ENCODE measurements at places on chromosomes 11 and 22. TPM values are rescaled to one million over a fixed set of nuclear protein-coding genes. Genes with fewer than 3 reads are reported as not detected.

GRCh38 chr22:40511604-40512003 is 124.9 kb downstream of the MRTFA start:
- DNase-seq: peak; percentile 47

The APOL4 gene
- 5.1 TPM for total RNA-seq

DNA sequence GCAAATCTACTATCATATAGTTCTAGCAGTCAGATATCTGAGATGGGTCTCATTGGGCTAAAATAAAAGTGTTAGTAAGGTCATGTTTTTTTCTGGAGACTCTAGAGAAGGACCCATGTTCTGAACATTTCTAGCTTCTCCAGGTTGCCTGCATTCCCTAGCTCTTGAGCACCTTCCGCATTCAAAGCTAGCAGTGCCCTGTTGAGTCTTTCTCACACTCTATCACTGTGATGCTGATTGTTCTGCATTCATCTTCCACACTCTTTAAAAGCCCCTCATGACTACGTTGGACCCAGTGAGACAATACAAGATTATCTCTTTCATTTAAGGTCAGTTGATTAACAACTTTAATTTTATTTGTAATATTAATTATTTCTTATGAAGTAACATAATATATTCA is 433.3 kb upstream of the CHORDC1 start:
- no peak for DNase-seq

The BACE1 gene
- total RNA-seq: 23.5 TPM

DNA sequence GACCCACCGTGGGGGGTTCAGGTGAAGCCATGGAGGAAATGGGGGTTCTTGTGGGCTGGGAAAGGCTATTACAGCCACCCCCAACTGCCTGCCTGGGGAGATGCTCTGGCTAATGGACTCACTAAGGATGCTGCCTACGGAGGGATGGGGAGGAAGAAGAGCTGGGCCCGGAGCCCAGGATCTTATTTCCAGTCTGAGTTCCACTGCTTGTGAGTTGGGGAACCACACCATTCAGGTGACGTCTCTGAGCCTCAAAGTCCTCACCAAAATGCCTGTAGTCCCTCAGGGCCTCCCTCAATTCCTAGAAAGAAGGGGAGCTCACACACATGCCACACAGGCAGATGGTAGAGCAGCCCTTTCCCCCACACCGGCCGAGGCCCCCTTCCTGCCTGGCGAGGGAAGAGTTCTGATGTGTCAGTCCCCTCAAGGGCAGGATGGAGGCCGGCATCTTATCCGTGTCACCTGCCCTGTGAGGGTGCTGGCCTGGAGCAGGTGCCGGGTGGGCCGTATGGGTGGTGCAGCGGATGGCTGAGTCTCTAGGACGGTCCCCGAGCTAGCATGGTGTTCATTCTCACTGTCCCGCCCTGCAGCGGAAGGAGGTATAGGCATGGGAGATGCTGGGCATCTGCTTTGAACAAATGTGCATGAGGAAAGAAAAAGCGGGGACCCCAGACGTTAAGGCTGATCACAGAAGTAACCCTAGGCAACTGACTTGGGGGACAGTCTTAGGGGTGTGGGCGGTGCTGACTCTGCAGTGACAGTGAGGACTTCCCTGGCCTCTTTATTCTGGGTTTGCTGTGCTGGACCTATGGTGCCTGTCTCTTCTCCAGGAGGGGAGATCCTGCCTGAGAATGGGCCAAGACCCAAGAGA is 15.7 kb downstream of the MRGPRF start:
- no peak for DNase-seq

DNA sequence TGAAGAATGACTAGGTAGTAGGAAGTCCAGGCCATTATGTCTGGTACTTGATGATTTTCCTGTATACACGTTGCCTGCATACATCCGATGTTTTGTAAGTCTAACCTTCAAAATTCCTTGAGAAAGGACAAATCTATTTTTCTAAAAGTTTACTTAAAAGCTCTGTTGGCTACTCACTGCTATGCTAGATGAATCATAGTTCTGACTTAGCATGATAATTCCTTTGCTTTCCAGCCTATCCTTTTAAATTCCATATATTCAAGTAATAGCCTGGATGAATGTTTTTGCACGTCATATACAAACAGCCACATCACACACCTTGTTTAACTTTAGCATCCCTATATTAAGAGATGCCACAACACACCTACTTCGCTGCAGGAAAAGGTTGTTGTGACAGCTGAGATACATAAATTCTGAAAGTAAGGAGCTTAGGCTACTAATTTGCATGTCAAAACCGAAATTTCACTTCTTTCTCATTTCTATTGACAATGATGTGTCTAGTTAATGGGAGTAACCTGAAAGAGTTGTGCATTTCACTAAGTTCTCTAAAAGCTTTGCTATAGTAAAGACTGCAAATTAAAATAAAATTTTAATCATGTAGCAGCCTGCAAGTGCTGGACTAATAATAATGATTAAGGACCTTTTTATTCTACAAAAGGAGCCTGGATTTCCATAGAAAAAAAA is 1116.4 kb downstream of the JRKL start:
- DNase-seq: no peak

DNA sequence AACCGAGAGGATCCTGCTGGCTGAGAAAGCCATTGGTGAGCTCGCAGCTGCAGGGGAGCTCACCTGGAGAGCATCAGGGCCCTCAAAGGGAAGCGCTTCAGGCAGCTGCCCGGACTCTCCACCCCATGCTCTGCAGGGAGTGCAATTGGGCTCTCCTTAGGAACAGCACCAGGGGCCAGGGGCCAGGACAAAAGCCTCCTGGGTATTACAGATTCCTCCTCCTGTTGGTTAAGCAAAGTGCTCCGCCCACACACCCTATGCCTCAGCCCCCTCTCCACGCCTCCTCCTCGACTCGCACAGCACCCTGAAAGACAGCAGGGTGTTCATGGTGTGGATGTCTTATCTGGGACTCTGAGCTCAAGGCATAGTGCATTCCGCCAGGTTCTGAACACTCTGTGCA is 139.9 kb downstream of the SHANK2 start:
- DNase-seq: no peak

DNA sequence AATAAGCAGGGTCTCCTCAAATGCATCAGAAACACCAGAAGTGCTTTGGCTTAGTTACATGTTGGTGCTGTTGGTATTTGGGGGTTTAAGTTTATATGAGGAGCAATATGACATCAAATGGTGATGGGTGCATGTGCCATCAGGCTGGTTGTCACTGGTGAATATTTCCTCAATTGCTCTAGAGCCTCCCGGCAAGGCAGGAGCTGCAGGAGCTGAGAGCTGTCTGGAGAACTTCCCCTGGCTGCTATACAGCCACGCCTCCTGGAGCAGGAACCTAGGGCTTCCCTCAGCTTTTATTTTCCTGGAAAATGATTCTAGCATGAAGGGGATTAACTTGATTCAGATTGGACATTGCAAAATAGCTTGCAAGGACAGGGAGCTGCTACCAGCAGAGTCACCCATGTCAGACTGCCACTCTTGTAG is 15.8 kb downstream of the IGLL5 start:
- DNase-seq: no peak

GRCh38 chr22:34972191-34972897 is 93.6 kb upstream of the ISX start:
- no peak for DNase-seq

DNA sequence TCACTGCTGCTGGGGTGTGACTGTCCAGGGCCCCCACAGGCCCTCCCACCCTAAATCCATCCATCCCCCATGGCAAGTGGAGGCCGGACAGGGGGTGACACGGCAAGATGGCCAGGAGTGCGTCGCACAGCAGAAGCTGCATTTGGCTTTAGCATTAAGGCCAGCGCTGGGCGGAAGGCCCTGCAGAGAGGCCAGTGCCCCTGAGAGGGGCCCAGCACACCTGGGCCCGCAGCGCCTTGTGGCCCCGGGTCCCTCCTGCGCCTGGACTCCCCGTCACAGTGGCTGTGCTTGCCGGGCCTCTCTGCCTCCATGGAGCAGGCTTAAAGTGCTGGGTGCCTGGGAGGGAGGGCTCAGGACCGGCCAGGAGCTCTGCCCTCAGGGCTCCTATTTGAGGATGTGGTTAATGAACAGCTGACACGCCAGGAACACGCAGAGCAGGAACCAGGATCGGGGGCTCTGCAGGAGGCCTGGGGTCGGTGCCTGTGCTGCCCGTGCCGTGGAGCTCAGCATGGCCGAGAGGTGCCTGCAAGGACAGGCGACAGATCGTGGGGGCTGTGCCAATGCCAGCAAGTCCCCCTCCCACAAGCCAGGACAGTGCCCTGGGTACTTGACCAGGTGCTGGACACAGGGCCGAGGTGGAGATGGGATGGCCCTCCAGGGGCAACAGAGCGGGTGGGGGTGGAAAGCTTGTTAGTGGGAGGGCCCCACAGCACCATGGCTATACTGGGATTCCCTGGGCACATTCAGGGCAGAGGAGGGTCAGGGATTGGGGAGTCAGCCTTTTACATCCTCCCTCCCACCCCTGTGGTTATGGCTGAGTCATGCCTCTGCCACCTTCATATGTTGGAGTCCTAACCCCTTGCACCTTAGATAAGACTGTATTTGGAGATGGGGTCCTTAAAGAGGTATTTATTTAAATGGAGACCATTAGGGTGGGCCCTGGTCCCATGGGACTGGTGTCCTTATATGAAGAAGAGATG is 30.9 kb upstream of the CARS1 start:
- DNase-seq: no peak

DNA sequence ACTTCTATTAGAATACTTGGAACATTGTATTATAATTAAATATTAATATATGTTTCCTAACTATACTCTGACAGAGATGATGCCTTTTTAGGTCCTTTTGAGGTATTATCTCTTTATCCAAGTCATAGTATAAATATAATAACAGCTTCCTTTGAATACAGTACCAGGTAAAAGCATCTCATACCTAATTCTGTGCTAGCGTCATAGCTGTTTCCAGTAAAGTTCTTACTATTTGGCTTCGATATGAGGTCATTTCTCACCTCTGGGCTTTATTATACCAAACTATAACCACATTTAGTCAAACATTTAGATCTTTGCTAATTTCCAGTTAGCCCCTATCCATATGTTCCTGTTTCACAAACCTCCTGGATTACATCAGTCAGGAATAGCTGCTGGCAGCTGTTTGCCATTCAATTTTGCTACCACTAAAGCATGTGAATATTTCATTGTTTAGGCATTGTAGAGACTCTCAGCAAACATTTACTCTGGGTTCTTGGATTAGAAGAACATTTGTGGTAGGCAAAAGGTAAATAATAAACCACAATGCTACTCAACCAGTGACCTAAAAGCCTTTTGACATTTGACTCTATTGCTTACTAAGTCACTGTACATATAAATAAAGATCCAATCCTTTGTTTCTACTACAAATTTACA is 255.1 kb downstream of the TTC28 start:
- peak; percentile 14 for DNase-seq

DNA sequence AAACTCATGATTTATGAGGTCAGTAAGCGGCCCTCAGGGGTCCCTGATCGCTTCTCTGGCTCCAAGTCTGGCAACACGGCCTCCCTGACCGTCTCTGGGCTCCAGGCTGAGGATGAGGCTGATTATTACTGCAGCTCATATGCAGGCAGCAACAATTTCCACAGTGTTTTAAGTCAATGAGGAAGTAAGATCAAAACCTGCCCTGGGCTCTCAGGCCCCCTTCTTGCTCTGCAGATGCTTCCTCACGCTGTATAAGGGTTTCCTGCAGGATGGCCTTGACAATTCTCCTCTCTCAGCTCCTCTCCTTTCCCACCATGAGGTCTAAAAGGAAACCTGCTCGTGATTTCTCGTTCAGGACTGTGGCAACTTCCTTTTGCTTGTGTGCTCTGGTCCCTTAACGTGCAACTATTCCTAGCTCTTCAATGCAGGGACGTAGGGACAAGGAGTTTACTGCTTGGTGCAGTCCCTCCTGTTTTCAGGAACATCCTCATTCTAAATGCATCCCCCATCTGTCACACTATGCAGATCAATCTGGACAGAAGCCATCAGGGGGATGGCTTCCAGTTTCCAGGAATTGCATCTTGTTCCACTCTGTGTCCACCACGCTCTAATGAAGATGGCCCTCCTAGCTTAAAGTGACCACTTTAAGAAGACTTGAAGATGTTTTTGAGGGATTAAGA is 64.3 kb upstream of the IGLL5 start:
- no peak for DNase-seq

GRCh38 chr22:46172522-46173110 is 22.3 kb downstream of the PPARA start:
- peak; percentile 61 for DNase-seq

The IL10RA gene
- total RNA-seq: not detected

- DNase-seq: no peak
Measured at GRCh38 chr11:108617055-108617454, 23.5 kb upstream of the EXPH5 start.

DNA sequence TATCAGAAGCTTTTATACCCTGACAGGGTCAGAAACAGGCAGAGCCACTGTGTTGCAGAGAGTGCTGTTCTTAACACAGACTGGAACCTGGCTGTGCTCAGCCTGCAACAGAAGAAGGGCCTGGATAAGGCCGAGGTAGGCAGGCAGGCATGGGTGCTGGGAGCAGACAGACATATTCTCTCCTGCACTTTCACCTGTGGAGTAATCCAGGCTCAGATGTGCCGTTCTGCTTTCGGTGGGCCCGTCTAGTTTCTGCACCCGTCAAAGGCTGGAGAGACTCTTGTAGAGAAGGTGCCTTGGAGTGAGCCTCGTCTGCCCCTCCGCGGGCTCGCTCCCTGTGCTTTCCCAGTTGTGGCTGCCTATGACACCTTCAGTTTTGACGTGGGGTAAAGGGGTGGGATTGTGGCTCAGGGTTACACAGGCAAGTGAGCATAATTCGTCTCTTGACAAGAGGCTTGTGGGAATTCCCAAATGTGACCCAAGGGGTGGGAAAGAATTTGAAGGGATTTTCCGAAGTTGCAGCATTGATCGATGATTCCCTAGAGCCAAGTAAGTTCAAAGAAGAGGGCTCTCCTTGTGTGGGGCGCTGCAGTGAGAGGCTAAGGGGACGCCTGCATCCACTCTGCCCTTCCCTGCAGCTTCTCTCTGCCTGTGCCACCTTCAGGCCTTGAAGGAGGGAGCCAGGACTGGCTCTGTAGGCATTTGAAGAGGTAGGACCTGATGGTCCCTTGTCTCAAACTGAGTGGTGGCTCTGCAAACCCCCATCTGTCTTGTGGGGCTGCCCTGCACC is 16.2 kb upstream of the ST3GAL4 start:
- DNase-seq: no peak

All from myocyte (in vitro differentiated cells).